ENCODE measurements at places on chromosomes 12 and 14.

DNA sequence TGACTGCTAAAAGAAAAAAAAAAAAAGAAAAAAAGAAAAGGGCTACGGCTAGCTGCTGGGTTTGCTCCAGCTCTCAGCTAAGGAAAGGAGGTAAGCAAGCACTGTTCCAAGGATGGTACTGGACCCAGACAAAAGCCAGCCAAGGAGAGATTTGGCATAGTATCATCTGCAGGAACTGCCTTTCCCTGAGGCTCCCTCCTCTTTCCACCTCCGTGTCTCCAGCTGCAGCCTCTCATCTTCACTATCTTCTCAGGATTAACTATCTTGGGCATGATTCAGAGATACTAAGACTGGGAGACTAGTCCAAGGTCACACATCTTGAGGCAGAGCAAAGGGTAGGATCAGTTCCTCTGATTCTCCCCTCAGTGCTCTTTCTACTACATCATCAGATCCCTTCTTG lies 6.0 kb downstream of the KITLG start:
- no peak for DNase-seq

DNA sequence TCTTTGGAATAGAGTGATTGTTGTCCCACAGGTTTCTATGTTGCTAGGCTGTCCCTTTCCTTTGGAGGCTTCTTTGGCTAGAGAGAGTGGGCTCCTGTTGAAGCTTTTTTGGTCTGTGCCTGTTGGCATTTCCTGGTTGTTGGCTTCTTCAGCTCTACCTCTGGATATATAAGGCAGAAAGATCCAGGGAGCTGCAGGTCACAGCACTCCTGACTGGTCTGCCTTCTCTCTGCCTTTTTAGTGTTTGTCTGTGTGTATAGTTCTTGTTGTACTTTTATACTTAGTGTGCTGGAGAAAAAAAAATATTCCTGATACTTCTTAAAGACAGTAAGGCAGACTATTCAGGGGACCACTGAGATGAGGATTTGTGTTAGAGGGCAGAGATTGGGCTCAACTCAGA lies 202.7 kb downstream of the FBXL14 start:
- DNase-seq = no peak

DNA sequence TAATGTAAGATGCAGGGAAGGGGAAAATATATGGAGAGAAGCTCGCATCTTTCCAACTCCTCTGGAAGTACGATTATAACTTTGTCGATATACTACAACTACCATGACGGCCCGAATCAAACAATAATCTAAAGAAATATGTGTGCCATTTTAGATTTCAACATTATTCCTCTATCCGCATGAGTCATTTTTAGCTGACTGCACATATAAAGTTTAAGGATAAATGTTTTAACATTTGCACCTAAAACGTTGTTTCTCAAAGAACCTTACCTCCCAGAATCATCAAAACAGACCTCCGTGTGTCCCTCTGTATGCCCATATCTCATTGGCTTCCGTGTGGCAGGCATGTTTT lies 482 bp downstream of the WDHD1 start:
- DNase-seq = no peak

DNA sequence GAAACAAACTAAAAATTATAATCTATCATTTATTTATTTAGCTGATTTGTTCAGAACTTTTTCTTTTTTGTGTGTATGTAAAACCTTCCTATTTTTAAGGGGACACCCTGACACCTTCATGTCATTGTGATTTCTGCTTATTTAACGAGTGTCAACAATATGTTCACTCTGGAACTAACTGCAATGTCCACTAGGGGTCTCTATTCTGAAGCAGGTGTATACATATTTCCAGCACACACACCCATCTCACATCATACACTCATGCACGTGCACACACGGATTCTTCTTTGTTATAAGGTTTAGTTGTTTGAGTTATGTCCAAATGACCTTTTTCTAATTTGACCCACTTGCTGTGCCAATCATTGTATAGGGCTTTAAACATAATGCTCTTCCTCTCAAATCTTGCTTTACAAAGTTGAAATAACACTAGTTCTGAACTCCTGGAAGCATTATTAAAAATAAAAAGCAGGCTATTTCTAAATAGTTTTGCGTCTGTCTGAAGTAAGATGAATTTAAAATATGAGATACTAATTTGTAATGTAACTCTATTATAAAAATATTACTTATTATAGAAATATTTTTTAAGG lies 15.5 kb downstream of the E2F7 start:
- DNase-seq = no peak

DNA sequence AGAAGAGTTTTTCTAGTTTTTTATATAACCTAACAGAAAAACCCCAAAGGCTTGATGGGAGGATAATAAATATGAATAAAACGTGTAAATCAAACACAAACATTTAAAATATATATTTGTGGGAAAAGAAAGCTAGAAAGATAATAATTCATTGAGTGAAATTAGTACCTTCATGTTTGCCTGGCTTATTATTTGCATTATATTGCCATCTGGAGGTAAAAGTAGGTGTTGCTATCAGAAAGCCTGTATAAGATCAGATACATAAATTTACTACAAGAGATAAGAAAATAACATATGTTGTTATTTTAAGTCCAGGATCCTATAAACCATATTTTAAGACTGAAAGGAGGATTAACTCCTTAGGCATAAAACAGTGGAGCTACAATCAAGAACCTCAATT lies 77.7 kb downstream of the NTS start:
- no peak for DNase-seq

GRCh38 chr12:49369411-49370145 lies 2.3 kb downstream of the SPATS2 start:
- DNase-seq = no peak

GRCh38 chr12:56258068-56258819 lies at the start of gene ANKRD52:
Gene ANKRD52, minus strand, starts transcription at chr12:56258384. Its CDS starts 115 bp downstream, at chr12:56258269.
- DNase-seq = peak; percentile 68

- DNase-seq = no peak
These were observed 5.9 kb downstream of the LRRC9 start for GRCh38 chr14:59925797-59926196.

- DNase-seq = peak; percentile 92
These were observed at the start of gene EAPP for GRCh38 chr14:34539407-34540180. Gene EAPP, minus strand, starts transcription at chr14:34539701. Its CDS starts 73 bp downstream, at chr14:34539628.

- DNase-seq = peak; percentile 39
These were observed 19.6 kb downstream of the POMT2 start for GRCh38 chr14:77301103-77301502.

- no peak for DNase-seq
These were observed 16.5 kb downstream of the VDR start for GRCh38 chr12:47888153-47888819.

DNA sequence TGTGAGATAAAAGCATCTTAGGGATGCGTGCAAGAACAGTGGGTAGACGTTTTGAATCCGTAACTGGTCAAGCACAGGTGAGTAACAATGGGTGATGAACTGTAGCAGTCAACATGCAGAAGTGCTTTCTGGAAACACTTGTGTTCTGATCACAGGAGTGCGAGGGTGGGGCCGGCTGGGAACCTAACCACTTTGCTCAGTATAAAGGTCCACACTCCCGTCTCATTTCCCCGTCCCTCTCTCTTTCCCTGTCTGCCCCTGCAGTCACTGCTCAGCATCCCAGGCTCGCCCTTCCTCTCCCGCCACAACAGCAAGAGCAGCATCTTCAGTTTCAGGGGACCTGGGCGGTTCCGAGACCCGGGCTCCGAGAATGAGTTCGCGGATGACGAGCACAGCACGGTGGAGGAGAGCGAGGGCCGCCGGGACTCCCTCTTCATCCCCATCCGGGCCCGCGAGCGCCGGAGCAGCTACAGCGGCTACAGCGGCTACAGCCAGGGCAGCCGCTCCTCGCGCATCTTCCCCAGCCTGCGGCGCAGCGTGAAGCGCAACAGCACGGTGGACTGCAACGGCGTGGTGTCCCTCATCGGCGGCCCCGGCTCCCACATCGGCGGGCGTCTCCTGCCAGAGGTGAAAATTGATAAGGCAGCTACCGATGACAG lies 127.1 kb downstream of the FIGNL2 start:
- peak; percentile 12 for DNase-seq

- DNase-seq = no peak
These were observed 194.6 kb downstream of the PAX9 start for GRCh38 chr14:36856095-36856878.

GRCh38 chr14:74231784-74232183 lies 7.5 kb upstream of the VSX2 start:
- DNase-seq = no peak

DNA sequence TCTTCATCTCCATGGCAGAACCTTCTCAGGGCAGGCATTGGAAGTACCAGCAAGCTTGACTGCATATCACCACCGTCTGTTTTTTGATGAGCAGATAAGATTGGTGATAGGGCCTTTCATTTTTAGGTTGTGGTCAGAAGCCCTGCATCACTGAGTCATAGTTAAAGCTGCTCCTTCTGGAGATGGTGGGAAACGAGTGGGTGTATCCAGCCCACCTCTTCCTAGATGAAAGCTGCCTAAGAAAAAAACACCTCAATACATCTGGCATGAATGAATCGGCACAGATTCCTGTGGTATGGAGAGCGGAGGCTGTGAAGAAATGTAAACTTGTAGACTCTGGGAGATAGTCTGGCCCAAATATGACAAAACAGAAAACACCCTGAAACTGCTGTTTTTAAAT lies 248.7 kb upstream of the EGLN3 start:
- DNase-seq = no peak

GRCh38 chr12:8823565-8824300 lies 1.3 kb downstream of the A2ML1 start:
- DNase-seq = no peak

DNA sequence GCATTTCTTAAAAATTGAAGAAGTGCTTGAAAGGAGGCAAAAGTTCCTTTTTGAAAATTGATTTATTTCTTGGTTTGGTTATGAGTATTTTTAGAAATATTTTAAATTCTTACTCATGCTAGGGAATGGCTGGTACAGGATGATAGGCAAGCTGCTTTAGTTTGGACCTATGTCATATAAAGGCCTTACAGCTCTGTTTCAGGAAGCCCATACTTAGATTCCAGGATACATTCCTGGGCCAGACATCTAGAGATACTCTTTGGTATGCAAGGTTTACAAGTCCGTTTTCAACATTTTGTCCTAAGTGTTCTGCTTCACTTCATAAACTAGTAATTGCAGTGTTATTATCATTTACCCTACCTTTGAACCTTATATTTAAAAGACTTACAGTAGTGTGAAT lies 186.8 kb downstream of the FUT8 start:
- DNase-seq = no peak

- no peak for DNase-seq
These were observed 26.8 kb downstream of the AMN1 start for GRCh38 chr12:31702047-31702446.

DNA sequence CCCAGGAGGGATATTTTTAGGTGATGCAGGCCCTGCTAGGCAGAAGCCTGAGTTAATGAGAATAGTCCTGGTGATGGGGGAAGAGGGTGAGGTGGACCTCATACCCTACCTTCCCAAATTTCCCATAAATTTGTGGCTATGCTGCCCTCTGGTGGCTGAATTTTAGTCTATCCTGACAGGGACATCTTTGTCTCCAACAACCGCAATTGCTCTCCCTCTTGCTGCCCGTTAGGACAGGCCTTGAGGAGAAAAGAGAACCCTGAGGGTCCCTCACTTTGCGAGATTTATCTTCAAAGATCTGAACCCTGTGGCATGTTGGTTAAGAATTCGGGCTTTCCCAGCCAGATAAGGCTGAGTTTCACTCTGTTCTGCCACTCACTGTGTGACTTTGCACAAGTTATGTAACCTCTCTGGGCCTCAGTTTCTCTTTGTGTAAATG lies 9.8 kb upstream of the ZNF385A start:
- no peak for DNase-seq

- no peak for DNase-seq
These were observed 55.7 kb upstream of the FRMD6 start for GRCh38 chr14:51595881-51596455.

GRCh38 chr14:32492457-32492856 lies 163.4 kb downstream of the AKAP6 start:
- DNase-seq = no peak

DNA sequence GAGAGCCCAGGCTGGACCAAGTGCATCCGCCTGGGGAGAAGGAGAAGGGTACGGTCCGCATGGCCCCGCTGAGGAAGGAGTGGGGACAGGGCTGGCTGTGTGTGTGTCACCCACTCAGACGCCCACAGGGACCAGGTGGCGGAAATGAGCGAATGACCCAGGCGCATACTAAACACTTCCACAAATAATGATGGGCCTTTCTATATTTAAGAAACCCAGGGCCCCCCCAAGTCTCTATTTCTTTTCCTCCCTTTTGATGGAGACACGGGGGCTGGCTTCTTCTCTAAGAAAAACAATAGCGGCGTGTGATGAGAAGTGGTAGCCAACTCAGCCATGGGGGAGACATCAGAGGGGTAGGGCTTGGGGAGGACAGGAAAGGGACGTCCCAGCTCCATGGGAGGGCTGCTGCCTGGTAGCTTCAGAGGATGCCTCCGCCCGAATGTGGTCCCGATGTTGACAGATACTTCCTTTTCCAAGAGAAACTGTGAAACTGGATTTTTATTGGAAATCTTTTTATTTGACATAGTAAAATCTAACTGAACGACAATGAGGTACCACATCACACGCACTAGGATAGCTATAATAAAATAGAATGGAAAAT lies 6.3 kb upstream of the MAP1LC3B2 start:
- DNase-seq = no peak

DNA sequence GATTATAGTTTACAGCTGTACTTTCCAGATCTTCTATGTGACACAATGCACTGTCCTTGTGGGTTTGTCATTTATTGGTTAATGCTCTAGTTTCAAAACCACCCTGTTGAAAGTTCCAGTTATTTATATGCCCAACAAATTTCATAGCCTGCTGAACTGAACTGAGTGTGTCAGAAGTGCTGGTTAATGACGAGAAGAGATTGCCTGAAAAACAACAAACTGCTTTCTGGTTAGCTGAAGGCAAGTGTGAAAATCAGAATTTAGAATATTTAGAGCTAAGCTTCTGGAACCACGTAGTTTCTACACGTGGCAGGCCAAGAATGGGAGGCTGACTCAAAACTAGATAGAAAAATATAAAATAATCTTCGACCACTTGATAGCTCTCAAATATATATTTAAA lies 19.1 kb upstream of the RIN3 start:
- DNase-seq = no peak

- DNase-seq = no peak
These were observed 122.4 kb downstream of the TSPAN9 start for GRCh38 chr12:3199551-3200031.

- peak; percentile 34 for DNase-seq
These were observed 55.3 kb downstream of the VCPKMT start for GRCh38 chr14:50060871-50061663.

DNA sequence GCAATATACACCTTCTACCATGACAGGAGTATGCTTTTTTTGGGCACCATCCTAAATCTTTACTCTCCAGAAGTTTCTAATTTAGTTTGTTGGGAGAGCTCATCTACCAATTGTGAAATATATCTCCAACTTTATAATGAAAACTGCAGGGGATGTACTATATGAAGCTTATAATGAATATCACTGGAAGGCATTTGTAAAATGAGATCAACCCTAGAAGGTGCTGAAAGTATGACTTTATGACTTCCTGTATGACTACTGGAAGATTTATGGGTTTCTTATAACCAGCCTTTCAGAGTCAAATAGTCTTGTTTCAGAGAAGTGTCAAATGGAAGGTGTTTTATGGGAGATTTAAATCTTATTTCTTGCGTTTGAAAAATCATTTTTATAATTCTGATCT lies 122.9 kb downstream of the MYRFL start:
- no peak for DNase-seq

GRCh38 chr14:78690836-78691235 lies 520.7 kb downstream of the NRXN3 start:
- DNase-seq = no peak

GRCh38 chr12:61713121-61713520 lies 547.1 kb upstream of the USP15 start:
- DNase-seq = no peak
